ENCODE measurements at places on chromosomes 1 and 21.

- no peak for DNase-seq
Measured at GRCh38 chr1:230842801-230843200, 25.5 kb downstream of the C1orf198 start.

- DNase-seq = no peak
Measured at GRCh38 chr1:227298512-227299240, 19.6 kb downstream of the CDC42BPA start.

GRCh38 chr1:234957330-234958065, 171.1 kb downstream of the TOMM20 start:
- no peak for DNase-seq

DNA sequence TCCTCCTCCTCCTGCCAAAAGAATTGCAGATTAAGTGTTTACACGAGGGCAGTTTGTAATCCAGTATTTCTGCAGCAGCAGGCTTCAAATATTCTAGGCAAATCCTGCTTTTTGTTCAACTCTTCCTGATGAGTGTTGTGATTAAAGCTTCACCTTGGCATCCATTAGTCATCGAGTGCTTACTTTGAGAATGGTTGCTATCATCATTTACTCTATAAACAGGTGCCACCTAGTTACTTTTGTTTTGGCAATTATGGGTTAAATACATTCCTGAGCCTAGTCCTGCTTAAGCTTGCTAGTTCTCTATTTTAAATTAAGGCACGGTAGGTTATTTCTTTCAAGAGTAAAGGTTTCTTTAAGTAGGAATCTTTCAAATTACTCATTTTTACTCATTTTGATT, 20.3 kb downstream of the PDC start:
- DNase-seq = no peak

- DNase-seq = no peak
Measured at GRCh38 chr1:99725996-99726395, 40.4 kb downstream of the FRRS1 start.

- no peak for DNase-seq
Measured at GRCh38 chr1:109912214-109912861, 1.7 kb downstream of the CSF1 start.

GRCh38 chr1:200892958-200893357, 1.7 kb upstream of the INAVA start:
- no peak for DNase-seq

GRCh38 chr1:108598340-108598739, 38.4 kb downstream of the EEIG2 start:
- DNase-seq = no peak

DNA sequence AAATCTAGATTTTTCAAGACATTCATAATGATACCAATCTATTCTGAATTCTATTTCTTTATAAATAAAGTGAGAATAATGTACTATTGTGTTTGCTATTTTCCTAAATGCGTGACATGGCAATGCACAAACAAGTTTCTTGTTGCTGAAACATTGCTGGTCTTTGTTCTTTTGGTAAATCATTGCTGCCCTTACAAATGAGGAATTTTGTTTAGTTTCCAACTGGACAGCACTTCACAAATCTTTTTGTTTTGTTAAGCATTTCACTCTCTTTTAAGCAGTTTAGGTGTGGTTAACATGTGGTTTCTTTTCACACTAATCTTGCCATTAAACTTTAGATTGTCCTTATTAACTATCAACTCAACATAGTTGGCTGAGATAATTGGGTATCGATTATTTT, 94.6 kb downstream of the LRRC7 start:
- no peak for DNase-seq

DNA sequence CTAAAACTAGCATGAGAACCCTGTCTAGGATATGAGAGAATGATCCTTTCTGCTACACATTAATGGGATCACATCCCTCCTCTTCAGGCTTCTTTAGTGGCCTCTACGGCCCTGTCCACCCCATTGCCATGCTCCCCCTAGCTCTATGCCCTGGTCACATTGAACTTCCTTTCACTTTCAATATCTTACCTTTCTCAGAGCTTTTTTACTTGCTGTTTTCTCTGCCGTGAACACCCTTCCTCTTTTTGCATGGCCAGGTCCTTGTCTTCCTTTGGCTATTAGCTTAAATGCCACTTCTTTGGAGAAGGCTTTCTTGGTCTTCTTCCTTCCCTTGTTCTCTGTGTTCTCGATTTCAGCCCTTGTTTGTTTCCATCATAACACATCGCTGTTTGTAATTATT, 97.4 kb downstream of the GIPC2 start:
- no peak for DNase-seq

Measured in prostate gland (tissue), 2 donors.